ENCODE measurements at places on chromosomes 3 and 15.

DNA sequence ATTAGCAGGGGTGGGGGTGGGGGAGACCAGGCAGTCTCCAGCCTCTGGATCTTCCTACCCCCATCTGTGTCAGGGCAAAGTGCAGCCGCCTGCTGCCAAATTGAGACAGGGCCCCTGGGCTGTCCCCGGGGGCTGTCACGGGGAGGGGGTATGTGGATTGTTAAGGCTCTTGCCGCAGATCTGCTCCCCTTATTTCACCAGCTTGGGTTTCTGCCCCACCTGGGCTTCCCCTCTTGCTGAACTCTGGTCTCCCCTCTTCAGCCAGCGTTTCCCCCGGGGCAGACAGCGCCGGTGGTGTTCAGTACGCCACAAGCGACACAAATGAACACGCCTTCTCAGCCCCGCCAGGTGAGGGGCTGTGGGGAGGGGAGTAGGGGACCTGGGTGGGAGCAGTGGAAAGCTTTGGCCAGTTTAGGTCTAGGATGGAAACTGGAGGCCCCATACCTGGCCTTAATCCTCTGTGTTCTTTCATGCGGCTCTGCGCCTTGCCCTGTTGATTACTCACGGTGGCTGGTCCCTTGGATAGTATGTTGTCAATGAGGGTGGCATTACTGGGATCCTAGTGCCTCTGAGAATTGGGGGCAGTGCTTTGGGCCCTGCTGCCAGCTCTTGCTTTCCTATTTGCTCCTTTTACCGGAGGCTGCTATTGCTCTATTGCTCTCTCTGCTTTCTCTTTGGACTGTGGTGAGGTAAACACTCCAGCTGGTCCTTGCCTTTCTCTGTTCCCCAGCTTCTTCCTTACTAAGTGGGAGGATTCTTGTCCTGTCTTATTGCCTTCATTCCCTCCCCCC, 1.7 kb downstream of the EIF4G1 start:
- DNase-seq: no peak

GRCh38 chr15:65337436-65338070, 33.1 kb downstream of the RNU5B-1 start:
- no peak for DNase-seq

DNA sequence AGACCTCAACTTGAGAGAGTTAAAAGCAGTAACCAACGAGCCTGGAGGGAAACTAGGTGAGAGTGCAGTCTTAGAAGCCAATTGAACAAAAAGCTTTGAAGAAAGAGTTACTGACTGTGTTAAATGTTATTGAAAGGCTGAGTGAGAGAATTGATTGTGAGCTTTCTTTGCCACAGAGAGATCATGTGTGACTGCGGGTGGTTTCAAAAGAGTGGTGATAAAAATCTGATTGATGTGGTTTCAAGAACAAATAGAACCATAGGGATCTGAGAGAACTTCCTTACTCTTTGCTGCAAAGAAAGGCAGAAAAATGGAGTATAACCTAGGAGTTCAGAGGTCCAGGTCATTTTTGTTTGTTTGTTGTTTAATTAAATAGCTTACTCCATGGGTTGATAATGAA, 759.9 kb upstream of the ALCAM start:
- DNase-seq: no peak

DNA sequence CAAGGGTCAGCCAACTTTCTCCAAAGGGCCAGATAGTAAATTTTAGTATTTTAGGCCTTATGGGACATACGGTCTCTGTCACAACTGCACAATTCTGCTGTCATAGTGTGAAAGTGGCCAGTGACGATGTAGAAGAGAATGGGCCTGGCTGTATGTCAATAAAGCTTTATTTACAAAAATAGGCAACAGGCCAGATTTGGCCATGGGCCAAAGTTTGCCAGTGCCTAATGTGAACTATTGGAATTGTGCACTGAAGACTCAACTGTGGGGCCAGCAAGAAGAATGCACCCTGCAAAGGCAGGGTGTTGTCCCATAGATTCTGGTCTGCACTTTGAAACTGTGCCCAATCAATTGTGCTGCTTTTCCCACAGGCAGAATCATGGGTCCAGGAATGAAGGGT, 69.4 kb upstream of the PRR23E start:
- DNase-seq: no peak

- DNase-seq: no peak
Measured at GRCh38 chr15:77369168-77369567, 50.7 kb downstream of the PEAK1 start.

DNA sequence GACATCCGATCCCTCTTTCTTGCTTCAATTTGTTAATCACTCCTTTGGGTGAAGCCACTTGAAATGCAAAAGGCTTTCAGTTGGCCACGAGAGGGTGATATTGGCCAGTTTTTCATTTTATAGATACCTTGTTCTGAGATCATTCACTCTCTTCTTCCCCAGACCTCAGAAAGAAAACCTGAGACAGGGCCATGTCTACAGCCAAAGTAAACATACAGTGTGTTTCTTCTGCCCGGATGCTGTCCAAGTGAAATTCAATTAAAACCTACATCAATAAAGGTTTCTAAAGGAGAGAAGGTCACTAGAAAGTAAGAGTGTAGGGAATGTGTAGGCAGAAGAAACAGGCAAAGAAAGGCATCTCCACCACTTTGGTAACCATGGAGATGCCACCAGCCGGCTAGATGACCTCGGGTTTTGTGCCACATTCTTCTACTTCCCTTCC, 39.5 kb upstream of the FMN1 start:
- DNase-seq: no peak

DNA sequence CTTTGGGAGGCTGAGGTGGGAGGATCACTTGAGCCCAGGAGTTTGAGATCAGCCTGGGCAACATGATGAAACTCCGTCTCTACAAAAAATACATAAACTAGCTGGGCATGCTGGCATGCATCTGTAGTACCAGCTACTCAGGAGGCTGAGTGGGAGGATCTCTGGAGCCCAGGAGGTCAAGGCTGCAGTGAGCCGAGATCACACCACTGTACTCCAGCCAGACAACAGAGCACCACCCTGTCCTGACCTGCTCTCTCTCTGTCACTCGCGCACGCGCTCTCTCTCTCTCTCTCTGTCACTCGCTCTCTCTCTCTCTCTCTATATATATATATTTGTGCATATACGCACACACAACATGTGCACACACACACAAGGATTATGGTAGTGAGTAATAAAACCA, 61.8 kb downstream of the IL16 start:
- DNase-seq: no peak

- peak; percentile 3 for DNase-seq
Measured at GRCh38 chr3:129398803-129399144, 29.7 kb downstream of the EFCAB12 start.

- no peak for DNase-seq
Measured at GRCh38 chr15:80160570-80161156, 7.9 kb downstream of the FAH start.

DNA sequence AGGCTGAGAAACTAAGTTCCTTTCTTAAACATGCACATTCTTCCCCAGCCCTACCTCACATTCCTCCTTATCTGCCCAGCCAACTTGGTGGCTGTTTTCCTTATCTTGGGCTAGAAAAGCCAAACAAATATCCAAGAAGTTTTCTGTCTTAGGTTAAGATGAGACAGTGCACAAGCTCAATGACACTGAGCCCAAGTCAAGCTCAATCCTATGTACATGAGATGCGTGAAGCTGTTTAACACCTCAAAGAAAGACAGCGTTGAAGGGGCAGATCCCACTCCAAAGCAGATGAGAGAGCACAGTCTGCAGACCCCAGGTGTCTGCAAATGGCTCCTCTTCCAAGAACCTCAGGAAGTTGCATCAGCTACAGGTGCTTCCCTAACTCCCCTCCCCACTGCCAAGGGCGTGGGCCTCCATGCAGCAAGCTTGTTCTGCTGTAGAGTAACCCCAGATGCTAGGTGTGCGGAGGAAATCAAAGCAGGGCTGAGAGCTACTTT, 16.6 kb downstream of the LRRC2 start:
- DNase-seq: no peak

DNA sequence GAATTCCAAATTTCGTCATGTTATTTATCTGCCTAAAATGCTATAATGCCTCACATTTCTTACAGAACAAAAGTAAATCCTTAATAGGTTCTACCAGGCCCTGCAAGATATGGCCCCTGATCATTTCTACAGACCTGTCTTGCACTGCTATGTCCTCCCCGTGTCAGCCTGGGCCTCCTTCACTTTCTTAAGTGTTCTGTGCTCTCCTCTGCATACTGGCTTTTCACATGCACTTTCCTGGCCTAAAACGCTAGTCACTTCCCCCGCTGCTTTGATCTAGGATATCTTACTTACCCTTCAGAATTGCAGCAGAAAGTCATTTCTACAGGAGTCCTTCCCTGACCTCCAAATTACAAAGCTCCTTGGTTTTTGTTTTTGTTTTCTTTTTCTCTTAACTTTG, 551.3 kb downstream of the NSUN3 start:
- no peak for DNase-seq

DNA sequence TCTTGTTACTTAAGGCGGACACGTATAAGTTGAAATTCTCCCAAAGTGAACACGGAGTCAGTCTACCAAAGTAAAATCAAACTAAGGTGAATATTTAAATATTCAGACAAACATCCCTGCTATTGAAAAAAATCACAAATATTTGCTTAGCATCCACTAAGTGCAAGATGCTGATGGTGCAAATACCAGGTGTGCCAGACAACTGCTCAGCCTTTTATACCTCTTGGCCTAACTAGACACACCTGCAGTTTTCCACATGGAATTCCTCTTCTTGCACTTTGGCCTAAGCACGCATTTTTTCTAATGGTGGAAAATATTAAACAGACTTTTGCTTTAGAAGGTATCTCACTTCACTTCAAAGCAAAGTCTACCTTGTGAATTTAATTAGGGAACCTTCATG, 84.1 kb upstream of the ICE2 start:
- DNase-seq: no peak

GRCh38 chr15:85036716-85037115, 55.1 kb downstream of the PDE8A start:
- no peak for DNase-seq

DNA sequence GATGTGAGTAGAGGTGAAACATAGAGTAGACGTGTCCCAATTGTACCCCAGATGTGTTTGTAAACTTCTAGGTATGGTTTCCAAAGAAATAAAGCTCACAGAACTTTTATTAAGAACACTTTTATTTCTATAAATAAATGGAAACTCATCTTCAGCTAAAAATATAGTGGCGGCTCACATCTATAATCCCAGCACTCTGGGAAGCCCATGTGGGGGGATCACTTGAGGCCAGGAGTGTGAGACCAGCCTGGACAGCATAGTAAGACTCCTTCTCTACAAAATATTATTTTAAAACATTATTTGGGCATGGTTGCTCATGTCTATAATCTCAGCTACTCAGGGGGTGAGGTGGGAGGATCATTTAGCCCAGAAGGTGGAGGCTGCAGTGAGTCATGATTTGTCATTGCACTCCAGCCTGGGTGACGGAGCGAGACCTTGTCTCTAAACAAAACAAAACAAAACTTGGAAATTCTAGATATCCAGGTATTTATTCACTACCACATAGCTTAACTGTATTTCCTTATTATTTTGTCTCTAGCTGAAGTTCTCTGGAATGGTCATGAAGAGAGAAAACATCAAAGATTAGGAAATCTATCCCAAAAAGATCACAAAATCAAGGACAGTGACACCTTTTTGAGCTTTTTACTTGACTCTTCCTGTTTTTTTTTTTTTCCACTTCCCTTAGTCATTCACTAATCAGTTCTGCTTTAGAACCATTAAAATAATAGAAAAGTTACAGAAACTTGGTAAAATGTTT, 258.1 kb downstream of the TIGIT start:
- no peak for DNase-seq

GRCh38 chr15:80838666-80839065, 59.5 kb downstream of the CEMIP start:
- no peak for DNase-seq

DNA sequence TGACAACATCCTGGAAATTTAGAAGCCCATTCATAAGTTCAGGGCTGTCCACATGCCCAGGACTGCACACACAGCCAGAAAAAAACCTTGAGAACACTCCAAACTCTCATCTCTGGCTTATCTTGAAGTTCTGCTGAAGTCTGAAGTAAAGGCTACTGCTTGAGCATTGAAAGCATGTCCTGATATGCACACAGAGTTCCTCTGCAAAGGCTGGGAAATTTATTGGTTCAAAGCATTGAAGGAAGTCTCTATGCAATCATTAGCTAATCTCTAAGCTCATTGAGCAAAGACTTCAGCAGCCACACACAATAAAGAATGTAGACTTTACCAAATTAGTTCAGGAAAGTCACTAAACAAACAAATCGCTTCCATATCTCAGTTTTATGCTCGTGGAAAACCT, 162.0 kb upstream of the STT3B start:
- no peak for DNase-seq

DNA sequence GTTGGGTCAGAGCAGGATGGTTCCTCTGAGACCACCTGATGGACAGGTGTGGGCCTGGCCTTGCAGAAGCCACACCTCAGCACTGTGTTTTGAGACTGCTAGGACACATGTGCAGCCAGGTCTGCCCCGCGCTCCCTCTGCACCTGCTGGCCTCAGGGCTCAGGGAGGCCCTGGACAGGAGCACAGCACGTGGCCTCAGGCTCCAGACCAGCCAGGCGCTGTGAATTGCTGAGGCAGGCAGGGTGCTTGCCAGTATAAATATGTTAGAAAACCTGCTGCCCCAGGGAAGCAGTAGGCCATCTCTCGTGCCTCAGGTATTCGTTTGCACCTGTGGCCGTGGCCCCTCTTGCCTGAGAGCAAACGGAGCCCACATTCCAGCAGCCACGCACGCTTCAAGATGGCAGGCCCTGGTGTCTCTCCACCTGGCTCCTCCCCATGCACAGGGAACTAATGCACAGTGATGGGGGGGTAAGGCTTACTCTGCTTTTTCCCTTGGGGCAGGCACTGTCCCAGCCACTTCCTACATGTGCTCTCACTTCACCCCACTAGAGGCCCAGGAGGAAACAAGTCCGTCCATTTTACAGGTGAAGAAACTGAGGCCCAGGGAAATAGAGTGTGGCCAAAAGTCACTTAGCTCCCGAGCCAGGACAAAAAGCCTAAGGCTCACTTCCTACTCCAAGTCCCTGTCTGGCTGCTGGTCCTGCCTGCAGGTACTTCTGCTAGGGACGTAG, 20.4 kb downstream of the SEC61A1 start:
- no peak for DNase-seq

GRCh38 chr3:131549340-131549739, 46.6 kb upstream of the MRPL3 start:
- DNase-seq: no peak

DNA sequence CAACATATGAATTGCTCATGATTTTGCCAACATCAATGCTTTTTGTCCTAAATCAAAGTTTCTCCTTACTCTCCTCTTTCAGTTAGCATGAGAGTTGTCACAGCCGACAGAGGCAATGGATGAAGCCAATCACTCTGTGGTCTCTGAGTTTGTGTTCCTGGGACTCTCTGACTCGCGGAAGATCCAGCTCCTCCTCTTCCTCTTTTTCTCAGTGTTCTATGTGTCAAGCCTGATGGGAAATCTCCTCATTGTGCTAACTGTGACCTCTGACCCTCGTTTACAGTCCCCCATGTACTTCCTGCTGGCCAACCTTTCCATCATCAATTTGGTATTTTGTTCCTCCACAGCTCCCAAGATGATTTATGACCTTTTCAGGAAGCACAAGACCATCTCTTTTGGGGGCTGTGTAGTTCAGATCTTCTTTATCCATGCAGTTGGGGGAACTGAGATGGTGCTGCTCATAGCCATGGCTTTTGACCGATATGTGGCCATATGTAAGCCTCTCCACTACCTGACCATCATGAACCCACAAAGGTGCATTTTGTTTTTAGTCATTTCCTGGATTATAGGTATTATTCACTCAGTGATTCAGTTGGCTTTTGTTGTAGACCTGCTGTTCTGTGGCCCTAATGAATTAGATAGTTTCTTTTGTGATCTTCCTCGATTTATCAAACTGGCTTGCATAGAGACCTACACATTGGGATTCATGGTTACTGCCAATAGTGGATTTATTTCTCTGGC, 2.5 kb downstream of the OR4F6 start:
- no peak for DNase-seq
